Activated CD4-positive, alpha-beta T cell treated with anti-CD3 and anti-CD28 coated beads, Interleukin-2, Interleukin-4, amounts not matched to agents 100 ng/mL and 50 ng/mL, durations not matched to agents 16 hours and 8 hours (primary cell): ENCODE measurements at places on chromosomes 4 and X.

- DNase-seq = no peak
Observed at GRCh38 chrX:44456685-44457084, 86.0 kb downstream of the FUNDC1 start.

DNA sequence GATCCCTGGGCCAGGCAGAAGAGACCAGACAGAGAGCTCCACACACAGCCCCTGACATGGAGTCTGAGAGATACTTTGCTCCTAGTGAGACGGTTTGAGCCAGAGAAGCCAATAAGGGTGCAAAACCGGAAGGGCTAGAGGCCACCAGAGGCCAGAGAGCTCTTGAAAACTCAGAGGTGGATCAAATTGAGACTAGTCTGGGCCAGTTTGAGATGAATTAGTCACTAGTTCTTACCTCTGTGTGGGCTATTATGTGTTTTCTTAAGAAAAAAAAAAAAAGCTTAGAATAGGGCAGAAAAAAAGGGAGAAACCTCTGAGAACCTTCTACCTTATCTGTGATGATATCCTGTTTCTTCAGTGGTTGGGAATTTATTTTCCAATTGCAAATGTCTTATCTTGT, 110.4 kb upstream of the EDNRA start:
- DNase-seq = no peak

DNA sequence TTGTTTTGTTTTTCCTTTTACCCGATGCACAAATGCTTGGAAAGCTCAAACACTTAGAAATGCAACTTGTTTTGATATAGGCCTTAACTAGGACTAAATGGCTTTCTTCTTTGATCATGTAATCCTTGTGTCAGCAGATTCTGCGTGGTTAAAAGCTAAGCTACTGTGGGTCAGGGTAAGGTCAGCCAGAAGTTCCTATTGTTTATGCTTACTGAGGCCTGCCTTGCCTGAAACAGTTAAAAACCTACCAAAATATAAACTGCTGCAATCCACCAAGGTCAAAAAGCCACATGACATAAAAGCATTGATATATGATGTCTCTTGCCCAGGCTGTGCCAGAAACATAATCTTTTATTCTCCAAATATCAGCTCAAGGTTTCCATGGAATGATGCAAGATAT, 223.4 kb downstream of the FAM47B start:
- no peak for DNase-seq

GRCh38 chr4:61446941-61447340, 246.8 kb downstream of the ADGRL3 start:
- DNase-seq = no peak

DNA sequence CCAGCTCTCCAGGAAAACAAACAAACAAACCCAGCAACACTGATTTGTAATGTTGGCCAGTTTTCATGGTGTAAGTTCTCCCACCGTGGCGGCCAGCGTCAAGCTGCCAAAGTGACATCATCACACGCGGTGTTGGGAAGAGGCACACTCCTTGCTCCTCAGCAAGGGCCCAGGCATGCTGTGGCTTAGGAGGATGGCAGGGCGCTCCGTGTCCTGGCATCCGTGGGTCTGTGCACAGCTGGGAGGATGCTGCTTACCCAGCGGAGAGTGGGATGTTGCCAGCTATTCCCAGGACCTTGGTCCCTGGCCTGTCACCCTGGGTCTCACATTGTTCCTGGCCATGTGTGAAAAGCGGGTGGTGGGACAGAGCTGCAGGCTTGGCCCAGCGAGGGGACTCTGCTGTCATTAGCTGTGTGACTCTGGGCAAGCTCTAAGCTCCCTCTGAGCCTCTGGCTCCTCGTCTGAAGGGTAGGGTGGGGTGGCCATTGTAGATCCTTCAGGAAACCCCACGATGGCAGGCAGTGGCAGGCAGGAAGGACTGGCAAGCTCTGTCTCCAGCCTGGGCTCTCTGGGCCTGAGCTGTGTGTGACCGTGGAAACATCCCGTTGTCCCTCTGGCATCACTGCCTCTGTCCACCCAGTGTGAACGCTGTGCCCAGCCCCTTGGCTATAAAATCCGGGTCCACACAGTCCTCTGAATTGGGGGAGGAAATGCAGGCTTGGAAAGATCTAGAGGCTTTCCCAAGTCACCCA, 10.8 kb downstream of the PSAPL1 start:
- no peak for DNase-seq

GRCh38 chr4:173485164-173485563, 44.9 kb downstream of the HAND2 start:
- no peak for DNase-seq

DNA sequence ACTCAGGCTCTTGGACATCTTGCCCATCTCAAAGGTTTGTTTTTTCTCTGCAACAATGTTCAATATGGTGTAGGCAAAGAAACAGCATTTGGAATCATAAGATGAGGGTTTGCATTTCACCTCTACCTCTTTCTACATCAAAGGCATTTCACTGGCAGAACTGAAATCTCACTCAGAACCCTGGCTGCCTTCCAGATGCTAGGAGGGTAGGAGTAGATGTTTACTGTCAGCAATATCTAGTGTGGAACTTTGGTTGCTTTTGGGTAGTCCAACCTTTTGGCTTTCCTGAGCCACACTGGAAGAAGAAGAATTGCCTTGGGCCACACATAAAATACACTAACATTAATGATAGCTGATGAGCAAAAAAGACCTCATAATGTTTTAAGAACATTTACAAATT, 297.0 kb upstream of the KLF3 start:
- DNase-seq = no peak

GRCh38 chr4:73718375-73719373, 21.7 kb upstream of the CXCL8 start:
- DNase-seq = peak; percentile 58

DNA sequence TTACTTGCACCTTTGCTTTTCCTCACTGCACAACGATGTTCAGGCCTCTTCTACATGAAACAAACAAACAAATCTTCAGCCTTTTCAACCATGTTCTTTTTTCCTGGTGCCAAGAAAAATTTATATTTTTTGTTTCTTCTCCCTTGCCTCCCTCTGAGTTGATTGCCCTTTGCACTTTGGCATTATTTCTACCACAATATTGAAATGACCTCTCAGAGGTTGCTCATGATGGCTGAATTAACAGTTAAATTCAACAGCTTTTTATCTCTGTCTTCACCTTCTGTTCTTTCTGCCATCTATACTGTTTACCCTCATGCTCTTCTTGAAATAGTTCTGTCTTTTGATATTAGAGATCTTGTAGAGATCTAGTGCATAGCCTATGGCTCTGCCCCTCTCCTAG, 308.9 kb downstream of the ARHGAP24 start:
- no peak for DNase-seq

- peak; percentile 31 for DNase-seq
Observed at GRCh38 chrX:136200466-136200865, 50.7 kb downstream of the MAP7D3 start.

DNA sequence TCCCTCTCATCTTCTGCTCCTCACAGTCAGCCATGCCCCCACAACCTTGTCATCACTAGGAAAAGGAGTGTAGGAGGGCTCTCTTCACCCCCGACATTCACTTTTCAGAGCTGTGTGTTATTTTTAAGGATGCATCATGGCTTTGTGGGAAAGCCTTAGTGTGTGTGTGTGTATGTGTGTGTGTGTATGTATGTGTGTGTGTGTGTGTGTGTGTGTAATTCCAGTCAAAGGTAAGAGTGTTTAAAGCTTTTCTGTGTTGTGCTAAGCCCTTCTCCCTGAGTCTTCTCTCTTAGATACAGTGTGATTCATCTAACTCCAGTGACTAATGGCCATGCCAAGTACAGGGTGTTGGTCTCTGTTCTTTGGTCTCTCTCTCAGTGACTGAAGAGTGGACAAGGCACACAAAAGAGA, 76.6 kb downstream of the CHIC2 start:
- no peak for DNase-seq

- DNase-seq = peak; percentile 69
Observed at GRCh38 chrX:110450050-110450449, 91.4 kb downstream of the RTL9 start.

GRCh38 chr4:184427687-184428086, 46.7 kb downstream of the IRF2 start:
- no peak for DNase-seq

- peak; percentile 35 for DNase-seq
Observed at GRCh38 chrX:70664726-70665125, 220.1 kb downstream of the DLG3 start.

DNA sequence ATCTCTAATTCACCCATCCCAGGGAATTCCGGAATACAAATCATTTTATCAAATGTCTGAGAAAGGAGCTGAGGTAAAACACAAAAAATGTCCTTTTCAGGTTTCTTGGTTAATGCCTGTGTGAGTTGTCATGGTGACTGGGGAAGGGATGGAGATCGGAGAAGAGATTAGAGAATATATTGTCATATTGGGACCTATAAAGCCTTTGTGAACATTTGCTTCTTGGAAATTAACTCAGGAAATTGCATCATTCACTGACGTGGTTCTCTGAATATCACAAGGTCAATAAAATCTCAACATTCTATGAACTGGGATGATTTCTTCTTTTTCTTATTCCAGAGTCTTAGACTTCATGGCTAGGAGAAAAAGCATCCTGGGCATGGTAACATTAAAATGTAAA, 174.8 kb upstream of the GLRA2 start:
- no peak for DNase-seq

- DNase-seq = no peak
Observed at GRCh38 chr4:127364397-127364796, 268.4 kb upstream of the INTU start.

DNA sequence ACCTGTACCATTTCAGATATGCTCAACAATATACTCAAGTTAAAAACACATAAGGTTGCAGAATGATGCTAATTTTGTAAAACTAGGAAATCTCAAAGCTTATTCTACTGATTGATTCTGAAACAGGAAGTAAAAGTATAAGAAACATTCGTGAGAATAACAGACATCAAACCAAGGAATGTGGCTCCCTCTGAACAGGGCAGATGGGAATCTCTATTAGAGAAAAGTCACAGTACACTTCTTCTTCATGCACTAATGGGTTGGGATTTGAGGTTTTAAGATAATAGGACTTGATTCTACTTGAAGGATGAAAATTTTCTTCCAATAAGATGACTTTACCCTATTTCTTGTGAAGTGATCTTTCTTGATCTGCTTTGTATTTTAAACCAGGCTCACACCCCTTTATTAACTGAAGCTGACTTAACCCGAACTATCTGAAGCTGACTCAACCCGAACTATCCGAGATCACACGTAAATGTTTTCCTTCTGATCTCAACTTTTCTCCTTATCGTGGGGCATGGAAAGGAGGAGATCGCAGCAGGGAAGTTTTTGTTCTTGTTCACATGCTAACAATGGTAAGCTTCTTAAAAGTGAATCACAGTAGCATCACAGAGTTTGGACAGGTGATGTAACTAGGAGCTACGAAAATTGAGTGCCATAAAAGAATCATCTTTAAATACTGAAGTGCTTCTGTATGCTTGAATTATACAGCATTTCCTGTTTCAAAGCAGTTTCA, 363.1 kb upstream of the ZFP42 start:
- no peak for DNase-seq

- no peak for DNase-seq
Observed at GRCh38 chrX:105269386-105269785, 48.9 kb upstream of the TEX13A start.

DNA sequence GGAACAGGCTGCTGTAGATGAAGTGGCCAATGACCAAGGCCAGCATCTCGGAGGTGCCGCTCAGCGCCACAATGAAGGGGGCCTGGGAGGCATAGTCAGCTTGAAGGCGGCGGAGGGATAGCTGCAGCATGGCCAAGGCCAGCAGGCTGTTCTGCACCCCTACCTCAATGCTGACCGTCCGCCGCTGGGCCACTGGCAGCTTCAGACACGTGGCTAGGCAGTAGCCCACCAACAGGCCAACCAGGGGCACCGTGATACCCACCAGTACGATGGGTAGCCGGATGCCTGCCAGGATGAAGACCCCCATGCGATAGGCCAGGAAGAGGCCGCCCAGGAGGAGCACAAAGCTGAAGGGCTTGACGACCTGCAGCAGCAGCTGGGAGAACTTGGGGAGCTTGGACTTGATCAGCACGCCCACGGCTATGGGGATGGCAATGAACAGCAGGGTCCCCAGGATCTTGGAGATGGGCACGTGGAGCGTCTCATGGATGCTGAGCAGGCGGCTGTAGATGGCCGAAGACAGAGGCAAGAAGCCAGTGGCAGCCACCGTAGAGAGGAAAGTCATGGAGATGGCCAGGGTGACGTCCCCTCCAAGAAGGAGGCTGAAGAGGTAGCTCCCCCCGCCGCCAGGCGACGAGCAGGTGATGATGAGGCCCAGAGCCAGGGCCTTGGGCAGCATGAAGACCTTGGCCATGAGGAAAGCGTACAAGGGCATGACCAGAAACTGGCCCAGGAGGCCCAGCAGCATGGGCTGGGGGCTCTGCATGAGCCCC, 1.3 kb upstream of the UBL4A start:
- no peak for DNase-seq

DNA sequence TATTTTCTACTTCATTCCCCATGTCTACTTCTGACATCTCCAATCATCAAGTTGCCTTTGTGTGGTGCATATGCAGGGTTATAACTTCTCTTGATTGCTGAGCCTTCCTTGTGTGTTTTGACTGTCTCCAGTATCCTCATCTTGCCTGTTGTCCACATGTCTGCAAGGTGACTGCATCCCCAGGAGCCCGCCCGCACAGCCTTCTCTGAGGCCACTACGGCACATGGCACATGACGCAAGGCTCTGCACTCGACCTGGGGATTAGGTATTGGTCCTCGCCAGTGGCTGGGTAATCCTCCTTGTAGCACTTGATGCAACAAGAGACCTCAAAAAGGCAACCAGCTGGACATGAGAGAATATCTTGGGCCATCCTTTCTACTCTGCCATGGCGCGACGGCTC, 122.6 kb downstream of the SORBS2 start:
- no peak for DNase-seq

- no peak for DNase-seq
Observed at GRCh38 chr4:156959298-156959702, 12.3 kb downstream of the PDGFC start.

DNA sequence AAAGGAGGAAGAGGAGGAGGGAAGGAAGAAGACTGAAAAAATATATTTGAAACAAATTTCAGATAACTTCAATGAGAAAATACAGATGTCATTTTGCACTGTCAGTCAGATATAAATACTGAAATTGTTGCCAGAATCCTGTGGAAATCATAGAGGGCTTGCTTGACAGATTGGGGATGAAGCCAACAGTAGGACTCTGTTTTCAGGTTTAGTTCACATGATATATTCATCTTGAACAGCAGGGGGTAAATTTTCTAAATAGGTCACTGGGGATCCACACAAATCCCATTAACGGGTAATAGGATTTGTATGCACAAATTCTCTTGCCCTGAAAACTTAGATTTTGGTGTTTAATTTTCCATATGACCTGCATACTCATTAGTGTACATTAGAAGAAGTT, 103.3 kb upstream of the PCDH18 start:
- no peak for DNase-seq
